ENCODE measurements at places on chromosomes 4 and X. TPM values are rescaled to one million over a fixed set of nuclear protein-coding genes. Genes with fewer than 3 reads are reported as not detected.

The ATOH1 gene
- not detected for total RNA-seq

The CITED1 gene
- 1.3 TPM for total RNA-seq

The FAM53A gene
- total RNA-seq, result 0.69 TPM

The CXCL10 gene
- not detected for total RNA-seq

The SLBP gene
- total RNA-seq, result 92.1 TPM

The FGA gene
- 7.9 TPM for total RNA-seq

The NEUROG2 gene
- not detected for total RNA-seq

The FGF16 gene
- total RNA-seq, result not detected

The TAF9B gene
- total RNA-seq, result 10.2 TPM

The CT45A1 gene
- total RNA-seq, result not detected

The DNAJB14 gene
- total RNA-seq, result 20.7 TPM

The GUCY1B1 gene
- 0.27 TPM for total RNA-seq

The CT45A5 gene
- total RNA-seq, result 0.26 TPM
